ENCODE measurements at places on chromosomes 4 and X.

DNA sequence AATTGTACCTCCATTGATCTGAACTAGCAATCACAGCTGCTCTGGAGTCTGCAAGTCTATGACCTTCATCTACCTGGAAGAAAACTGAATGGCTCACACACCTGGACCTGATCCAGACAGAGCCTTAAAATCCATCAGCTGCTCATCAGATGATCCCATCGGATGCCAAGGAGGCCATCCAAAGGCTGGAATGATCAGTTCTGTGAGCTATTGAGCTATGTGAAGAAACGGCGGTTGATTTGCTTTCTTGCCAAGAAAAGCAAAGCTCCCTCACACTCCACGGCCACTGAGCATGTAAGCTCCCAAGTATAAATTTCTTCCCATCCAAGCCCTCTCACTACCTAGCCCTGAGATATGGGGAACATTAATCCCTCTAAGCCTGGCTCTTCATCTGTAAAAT is 63.1 kb downstream of the RELL1 start:
- DNase-seq, result no peak

- DNase-seq, result no peak
These were observed 392.3 kb downstream of the CENPC start for GRCh38 chr4:67152976-67153375.

GRCh38 chrX:23811656-23812055 is 28.7 kb downstream of the SAT1 start:
- no peak for DNase-seq

DNA sequence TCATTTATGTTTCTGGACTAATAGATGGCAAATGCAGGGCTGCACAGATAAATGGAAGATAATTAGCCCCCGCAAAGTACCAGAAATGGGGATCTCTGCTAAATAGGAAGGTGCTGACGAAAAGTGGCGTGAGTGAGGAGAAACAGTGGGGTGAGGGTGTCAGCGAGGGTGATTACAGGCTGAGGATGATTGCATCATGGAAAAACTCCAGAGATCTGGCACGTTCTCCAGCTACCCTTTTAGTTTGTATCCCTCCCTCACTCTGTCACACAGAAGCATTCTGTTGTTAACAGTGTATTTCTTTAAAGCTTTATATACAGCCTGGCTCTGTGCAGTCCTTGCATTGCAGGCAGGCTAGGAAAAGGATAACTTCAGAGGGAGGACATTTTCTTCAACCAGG is 309.6 kb upstream of the DDX53 start:
- DNase-seq, result no peak

- DNase-seq, result peak; percentile 55
These were observed 29.0 kb upstream of the CCNG2 start for GRCh38 chr4:77127837-77128621.

DNA sequence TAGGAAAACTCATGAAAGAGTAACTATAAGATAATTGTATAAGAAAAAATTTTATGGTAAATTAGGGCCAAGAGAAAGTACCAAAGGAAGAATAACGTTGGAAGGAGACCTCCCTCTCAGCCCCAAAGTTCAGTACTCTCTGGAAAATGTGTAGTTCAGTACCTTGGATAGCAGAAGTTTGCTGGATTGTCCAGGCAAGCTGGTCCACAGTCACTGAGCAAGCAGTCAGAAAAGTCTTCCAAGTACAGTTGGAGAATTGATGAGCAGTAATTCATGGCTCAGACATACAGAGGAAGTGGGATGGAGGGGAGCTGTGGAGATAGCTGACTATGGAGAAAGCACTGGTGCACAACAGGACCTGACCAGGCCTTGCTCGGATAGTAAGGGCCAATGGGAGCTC is 598.2 kb upstream of the NDST4 start:
- DNase-seq, result no peak

DNA sequence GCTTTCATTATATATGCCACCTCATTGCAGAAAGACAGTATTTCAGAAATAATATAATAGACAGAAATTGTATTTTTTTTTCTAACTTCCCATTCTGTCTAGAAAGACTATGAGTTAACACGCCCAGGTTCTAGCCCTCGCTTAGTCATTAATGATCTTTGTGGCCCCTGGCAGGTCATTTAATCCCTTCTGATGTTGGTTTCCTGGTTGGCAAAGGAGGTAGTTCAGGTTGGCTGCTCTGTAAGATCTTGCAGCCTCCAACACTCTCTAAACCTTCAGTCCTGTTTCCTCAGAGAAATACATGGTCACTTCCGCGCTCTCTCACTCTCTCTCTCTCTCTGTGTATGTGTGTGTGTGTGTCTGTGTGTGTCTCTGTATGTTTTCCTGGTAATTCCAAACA is 156.3 kb upstream of the NOCT start:
- DNase-seq, result no peak

- DNase-seq, result no peak
These were observed 33.5 kb downstream of the ARHGEF9 start for GRCh38 chrX:63751481-63751880.

GRCh38 chrX:138026211-138026610 is 460.3 kb downstream of the ZIC3 start:
- peak; percentile 17 for DNase-seq

GRCh38 chrX:110145854-110146253 is 142.9 kb downstream of the TMEM164 start:
- DNase-seq, result peak; percentile 19

DNA sequence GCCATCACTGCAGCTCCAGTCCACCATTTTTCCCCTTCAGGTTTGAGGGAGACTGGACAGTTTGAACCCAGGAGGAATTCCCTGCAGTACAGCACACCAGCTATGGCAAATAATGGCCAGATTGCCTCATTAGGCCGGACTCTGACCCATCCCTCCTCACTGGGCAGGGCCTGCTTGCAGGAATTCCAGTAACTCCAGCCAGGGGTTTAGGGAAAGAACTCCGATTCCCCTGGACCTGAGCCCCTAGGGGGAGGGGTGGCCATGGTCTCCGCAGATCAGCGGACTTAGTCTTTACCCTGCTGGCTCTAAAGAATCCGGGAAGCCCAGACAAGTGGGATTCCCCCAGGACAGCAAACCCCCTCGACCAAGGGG is 342.8 kb downstream of the DMD start:
- DNase-seq, result no peak

DNA sequence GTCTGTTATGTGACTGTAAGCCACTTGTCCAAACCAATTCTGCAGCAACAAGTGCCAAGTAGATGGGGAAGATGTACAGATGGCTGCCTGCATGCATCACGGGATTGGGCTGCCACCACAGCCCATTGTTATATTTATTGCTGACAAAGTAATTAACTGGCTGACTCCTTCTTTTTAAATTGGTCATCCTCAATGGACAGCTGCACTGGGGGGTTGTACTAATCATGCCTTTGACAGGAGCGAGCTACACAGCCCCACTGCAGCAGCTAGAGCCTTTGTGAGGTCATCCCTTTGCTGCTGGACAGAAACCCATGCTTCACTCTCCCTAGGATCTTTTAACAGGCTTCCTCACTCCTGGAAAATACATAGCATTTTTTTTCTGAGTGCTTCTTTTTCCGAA is 146.7 kb upstream of the CXXC4 start:
- peak; percentile 63 for DNase-seq

DNA sequence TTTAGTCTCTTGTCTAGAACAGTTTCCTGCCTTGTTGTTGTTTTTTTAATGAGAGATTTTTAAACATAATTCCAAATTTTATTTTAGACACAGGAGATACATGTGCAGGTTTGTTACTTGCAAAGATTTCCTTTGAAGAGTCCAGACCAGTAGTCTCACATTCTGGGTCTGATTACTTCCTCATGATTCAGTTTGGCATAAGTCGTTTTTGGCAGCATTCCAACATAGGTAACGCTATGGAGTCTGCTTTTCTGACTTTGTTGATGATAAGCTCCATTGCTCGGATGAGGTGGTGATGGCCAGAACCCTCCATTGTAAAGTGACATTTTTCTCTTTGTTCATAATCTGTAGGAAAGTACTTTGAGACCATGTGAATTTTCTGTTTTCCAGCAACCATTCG is 74.7 kb downstream of the CLCN4 start:
- DNase-seq, result no peak
